NCI-H226 (cell line): ENCODE measurements at places on chromosomes 5 and 9.

DNA sequence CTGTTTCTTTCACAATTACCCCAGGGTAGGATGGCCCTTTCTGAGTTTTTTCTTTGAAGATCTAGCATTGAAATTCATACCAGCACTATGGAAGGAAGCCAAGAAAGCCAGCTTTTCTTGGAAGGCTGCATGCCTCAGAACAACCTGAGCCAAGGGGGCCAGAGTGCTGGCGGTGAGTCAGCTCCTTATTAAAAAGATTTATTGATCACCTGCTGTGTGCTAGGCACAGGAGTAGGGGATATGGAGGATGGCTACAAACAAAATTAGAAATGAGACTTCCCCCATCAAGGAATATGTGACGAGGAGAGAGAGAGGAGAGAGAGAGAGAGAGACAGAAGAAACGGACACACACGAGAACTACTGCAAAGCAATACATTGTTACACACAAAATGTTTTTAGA lies 184.6 kb upstream of the PUM3 start:
- DNase-seq, result no peak

DNA sequence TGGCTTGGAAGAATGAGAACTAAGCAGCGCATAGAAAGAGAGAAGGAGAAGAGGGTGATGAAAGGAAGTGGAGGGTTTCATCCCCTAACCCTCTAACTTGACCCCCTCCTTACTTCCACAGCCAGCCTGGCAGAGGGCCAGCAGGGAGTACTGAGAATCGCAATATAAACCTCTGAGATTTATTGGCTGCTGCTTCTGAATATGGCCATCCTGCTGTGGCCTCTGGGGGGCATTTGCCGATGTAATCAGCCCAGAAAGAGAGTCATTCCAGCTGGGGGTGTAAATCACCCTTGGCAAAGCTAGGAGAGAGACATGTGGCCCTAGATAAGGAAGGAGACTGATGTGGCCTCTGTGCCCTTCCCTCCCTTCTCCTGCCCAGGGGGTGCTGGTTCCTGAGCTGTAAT lies 960 bp upstream of the GFRA3 start:
- no peak for DNase-seq

DNA sequence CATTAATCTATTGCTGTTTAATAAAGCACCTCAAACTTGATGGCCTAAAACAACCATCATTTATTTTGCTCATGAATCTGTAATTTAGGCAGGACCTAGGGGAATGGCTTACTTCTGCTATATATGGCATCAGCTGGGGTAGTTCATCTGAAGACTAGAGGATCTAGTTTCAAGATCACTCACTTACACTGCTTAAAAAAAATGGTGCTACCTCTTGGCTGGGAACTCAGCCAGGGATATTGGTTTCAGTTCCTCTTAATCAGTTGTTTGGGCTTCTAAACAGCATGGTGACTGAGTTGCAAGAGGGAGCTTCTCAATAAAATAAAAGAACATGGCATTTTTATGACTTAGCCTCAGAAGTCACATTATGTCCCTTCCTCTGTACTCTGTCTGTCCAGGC lies 142.0 kb downstream of the FAM114A2 start:
- DNase-seq, result peak; percentile 33

GRCh38 chr9:107856633-107857032 lies 367.1 kb upstream of the KLF4 start:
- no peak for DNase-seq

DNA sequence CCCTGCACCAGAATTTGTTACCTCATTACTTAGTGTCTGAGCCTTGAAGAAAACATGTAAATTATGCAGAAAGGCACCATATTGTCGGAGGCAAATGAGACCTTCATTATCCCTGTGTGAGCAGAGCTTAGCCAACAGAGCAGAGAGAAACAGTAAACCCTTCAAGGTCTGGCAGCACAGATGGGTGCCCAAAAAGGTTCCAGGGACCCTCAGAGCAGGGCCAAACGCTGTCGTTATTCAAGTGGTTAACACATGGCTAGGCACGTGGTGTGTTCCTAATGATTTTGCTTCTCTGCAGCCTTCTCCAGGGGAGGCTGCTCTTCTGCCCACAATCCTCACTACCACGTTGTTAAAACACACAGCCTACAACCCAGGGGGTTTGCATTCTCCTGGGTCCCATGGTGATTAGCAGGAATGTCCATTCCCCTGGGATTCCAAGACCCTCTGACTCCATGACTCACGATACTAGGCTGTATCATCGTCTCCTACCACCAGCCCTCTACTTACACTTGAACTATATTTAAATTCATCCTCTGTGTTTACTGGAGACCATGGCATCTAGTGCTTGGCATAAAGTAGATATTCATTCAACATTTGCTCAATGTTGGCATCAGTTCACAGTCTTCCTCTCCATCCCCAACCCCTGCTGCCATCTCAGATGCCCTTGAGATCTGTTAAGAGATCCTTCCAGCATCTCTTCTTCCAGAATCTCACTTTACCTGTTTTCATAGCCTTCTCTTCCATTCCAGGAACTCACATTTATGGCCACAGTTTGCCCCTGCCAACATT lies 174.5 kb upstream of the RAD23B start:
- no peak for DNase-seq

DNA sequence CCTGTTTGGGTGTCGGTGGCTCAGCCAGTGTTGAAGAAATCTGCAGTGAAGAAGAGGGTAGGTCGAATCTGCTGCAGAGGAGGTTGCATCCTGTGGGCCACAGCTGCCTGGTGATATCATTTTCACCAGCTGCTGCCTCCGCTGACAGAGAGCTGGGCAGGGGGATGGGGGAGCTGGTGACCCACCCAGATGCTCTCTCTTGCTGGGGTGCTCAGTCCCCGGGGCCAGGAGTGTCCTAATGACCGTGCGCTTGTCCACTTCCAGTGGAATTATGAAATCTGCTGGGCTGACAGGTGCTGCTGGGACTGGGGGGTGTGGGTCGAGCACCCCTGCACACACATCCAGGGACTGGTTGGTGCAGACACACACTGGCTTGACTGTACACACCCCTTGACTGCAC lies 83.2 kb upstream of the IRX4 start:
- no peak for DNase-seq

GRCh38 chr5:31186672-31187267 lies 6.7 kb upstream of the CDH6 start:
- DNase-seq, result no peak

- DNase-seq, result no peak
Observed at GRCh38 chr5:139708434-139708861, 60.3 kb downstream of the CXXC5 start.

DNA sequence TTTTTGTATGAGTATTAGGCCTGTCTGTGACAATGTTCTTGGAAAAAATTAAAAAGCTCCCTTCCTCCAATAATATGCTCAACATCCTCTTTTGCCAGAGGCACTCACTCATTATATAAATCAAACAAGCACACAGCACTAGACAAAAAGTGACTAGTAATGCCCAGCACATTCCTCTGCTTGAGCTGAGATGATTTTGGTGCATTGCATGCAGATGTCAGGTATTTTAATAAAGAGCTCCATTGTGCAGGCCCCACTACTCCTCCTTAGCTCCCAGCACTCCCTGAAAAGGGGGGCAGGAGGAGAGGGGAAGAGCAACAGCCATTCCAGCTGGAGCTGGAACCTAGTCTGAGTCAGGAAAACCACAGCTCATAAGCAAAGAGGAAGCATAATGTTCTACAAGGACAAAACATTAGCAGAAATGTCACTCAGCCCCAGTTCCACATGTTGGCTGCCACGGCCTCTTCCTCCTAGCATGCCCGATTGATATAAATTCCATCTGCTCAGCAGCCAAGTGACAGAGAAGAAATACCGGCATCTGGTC lies 348.5 kb downstream of the BNC2 start:
- peak; percentile 74 for DNase-seq

GRCh38 chr5:78855026-78855425 lies 130.1 kb downstream of the ARSB start:
- no peak for DNase-seq

GRCh38 chr9:94867281-94867841 lies 140.9 kb downstream of the AOPEP start:
- DNase-seq, result peak; percentile 91

DNA sequence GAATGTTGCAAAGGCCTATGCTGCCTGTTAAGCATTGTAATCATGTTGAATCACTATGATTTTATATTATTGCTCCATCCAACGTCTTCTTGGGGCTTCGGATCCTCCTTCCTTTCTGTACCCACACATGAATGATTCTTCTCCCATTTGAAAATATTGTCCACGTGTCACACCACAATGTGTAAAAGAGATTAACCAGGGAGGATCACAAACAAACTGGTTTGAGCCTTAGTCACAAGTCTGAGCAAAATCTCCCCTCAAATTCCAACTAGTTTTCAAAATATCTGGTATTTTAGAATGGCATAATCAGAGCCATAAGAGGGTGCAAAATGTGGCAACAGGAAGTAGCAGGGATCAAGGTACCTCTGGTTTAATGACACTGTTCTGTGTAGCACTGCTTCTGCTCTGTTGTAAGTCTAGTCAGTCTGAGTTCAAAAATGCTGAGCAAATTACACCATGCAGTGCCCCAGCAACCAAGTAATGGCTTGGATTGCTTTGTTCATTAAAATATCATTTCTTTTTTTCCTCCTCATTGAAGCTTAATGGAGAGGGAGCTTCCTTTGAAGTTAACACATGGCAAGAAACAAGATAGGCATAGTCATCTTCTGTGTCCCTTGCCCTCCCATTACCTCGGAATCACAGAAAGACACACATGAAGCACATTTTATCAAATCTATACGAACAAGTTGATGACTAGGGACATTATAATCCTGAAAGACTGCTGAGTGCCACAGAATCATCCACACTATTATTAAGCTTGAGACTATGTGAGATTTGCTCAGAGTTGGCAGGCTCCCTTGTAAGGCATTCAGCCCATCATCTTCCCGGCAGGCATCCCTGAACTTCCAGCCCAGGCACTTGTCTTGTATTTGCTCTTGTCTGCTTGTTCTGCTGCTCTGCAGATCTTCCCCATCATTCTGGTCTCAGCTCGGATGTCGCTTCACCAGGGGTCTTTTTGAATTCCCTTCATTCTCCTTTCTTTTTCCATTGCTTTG lies 102.0 kb upstream of the PRLR start:
- DNase-seq, result no peak

- DNase-seq, result no peak
Observed at GRCh38 chr5:154486427-154486866, 8.4 kb upstream of the HAND1 start.

DNA sequence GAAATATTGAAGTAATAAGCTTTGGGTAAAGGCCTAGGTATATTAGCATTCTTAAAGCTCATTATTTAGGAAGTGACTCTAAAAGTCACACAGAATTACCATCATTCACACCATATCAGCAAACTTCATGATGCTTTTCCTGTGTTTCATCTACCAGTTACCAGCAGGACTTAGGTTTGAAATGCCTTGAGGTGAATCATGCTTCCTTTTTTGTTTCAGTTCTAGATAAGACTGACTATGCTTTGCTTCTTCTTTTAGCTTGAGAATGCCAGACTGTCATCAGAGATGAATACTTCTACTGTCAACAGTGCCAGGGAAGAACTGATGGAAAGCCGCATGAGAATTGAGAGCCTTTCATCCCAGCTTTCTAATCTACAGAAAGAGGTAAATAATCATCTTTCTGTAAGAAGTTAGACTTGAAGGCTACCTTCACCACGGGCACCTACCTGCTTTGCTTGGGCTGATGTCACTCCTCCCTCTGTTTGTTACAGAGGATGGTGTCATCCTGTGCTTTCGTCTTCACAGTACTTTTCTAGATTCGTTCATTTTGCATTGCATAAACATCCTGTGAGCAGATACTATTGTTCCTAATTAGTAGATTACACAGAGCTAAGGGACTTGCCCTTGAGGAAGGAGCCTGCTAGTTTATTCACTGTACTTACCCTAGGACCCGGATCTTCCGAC lies 34.7 kb downstream of the LMNB1 start:
- peak; percentile 93 for DNase-seq

DNA sequence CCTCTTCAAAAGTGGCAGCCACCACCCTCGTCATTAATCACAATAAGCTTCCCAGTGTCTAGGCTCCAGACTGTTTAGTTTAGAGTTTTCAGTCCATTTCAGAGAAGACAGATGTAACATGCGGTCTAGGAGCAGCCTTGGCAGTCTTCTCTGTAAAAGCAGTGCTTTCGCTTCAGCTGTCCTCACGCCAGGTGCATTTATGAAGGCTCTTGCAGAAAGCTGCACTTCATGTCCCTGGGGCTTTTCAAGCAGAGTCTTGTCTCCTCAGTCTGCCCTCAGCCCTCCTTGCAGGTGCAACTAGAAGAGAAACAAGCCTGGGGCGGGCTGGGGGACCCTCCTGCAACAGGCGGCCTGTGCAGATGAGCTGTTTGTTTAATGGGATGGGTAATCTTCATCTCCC lies 281.9 kb downstream of the DRD1 start:
- no peak for DNase-seq

GRCh38 chr9:106655966-106656365 lies 207.0 kb upstream of the ZNF462 start:
- DNase-seq, result no peak

- no peak for DNase-seq
Observed at GRCh38 chr5:178509491-178510057, 80.6 kb downstream of the COL23A1 start.

DNA sequence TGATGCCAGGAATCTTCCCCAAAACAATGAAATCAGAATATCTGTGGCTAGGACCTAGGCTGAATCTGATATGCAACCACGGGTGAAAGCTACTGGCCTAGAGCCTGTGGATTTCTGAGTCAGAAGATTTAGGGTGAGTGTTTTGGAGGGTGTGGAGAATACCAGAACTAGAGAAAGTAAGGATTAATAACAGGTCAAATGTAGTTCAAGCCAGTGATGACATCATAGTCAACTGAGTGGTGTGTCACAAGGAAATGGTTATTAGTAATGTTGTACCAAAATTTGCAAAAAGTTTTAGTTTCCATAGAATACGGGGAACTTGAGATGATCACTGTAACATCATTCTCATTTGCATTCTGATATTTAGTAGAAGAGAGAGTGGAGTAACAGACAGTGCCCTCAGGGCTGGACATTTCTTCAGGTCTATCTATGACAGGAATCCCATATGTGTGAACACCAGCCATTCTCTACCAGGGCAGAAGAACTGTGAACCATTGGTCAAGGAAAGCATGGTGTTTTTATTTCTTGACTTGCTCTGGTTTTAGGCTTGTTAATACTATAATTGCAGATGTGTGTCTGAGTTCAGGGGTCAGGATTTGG lies 3.7 kb downstream of the GALNT12 start:
- DNase-seq, result peak; percentile 79

- DNase-seq, result no peak
Observed at GRCh38 chr9:127079446-127080140, 42.8 kb downstream of the ANGPTL2 start.

DNA sequence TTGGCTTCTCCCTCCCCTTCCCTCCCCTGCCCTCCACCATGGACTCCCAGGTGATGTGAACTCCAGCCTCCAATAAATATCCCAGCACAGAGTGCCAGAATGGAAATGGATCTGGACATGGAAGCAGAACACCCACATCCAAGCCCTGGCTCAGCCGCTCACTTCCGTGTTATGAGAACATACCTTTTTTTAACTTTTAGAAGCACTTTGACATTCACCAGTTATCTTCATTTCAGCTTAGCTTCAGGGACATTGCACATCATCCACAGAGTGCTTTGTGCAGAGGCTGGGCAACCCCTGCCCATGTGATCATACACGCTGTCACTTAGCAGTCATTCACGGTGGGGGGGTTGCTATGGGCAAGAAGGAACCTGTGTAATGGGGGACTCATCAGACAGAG lies 9.1 kb downstream of the AFAP1L1 start:
- no peak for DNase-seq

- DNase-seq, result no peak
Observed at GRCh38 chr5:90941002-90941720, 382.6 kb downstream of the ADGRV1 start.
